ENCODE measurements at places on chromosomes 7 and 10. TPM values are rescaled to one million over a fixed set of nuclear protein-coding genes. Genes with fewer than 3 reads are reported as not detected.

The SNCG gene
- 94.8 TPM for total RNA-seq

The PPP1R17 gene
- 1.2 TPM for total RNA-seq

The PSPH gene
- total RNA-seq: 30.9 TPM

The TRIM56 gene
- total RNA-seq: 10.9 TPM

The UBE3C gene
- total RNA-seq: 52.3 TPM

The VSIR gene
- 33.6 TPM for total RNA-seq

- no peaks in the 10 kb centered on the region for H3K27me3 ChIP-seq
- no peak overlapping the region for H3K27ac ChIP-seq
- H3K4me3 ChIP-seq: no peak overlapping the region
- no peak for DNase-seq
Observed at GRCh38 chr7:137967143-137968018, 34.5 kb downstream of the CREB3L2 start.

GRCh38 chr7:16212610-16213009, 208.7 kb downstream of the CRPPA start:
- H3K27ac ChIP-seq: no peak overlapping the region
- no peaks in the 10 kb centered on the region for H3K27me3 ChIP-seq
- DNase-seq: no peak
- H3K36me3 ChIP-seq: no peaks in the 10 kb centered on the region
- H3K4me3 ChIP-seq: no peak overlapping the region

DNA sequence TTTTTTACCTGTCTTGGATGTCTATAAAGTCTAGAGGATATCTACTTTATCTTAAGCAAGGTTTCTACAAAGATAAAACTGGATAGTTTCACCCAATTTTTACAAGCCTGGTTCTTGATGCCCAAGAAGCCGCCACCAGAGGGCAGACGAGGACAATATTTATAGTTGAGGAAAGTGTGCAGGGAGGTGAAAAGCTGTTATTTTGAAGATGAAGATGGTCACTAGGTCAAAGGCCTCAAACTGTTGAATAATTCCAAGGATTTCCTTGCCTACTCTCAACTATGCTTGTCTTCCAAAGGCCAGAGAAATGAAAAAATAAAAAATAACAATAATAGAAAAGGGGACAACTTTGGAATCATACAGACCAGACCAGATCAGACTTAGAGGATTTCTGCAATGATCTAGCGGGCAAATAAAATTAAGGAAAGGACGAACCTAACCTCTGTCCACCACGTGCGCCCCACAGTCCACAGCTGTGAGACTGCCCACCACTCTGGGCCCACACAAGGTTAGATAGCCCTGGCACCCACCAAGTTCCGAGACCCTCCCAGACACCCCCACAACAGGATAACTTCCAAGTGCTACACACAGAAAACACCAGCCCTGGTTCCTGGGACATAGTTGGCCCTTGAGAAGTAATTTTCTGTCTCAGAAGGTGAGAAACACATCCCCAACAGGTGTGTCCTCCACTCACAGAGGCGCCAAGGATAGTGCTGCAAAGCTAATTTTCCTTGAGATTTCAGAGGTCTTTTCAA, 2.8 kb downstream of the PKD1L1 start:
- peak; percentile 75 for DNase-seq
- H3K27me3 ChIP-seq: no peaks in the 10 kb centered on the region
- H3K4me1 ChIP-seq: peaks cover 5% of the 10 kb centered on the region
- no peak overlapping the region for H3K4me3 ChIP-seq

- peaks cover 24% of the 10 kb centered on the region for H3K27me3 ChIP-seq
- no peaks in the 10 kb centered on the region for H3K36me3 ChIP-seq
- H3K4me1 ChIP-seq: peaks cover 15% of the 10 kb centered on the region
- no peak for DNase-seq
- no peak overlapping the region for H3K4me3 ChIP-seq
Observed at GRCh38 chr10:46538717-46539426, 17.6 kb downstream of the GPRIN2 start.

GRCh38 chr7:102305414-102306268, 19.0 kb downstream of the SH2B2 start:
- H3K4me1 ChIP-seq: peaks cover 66% of the 10 kb centered on the region
- H3K27ac ChIP-seq: no peak overlapping the region
- H3K36me3 ChIP-seq: peaks cover 83% of the 10 kb centered on the region
- no peaks in the 10 kb centered on the region for H3K27me3 ChIP-seq

All from spinal cord (tissue), 10 donors.